ENCODE measurements at places on chromosomes 12 and 14. TPM values are rescaled to one million over a fixed set of nuclear protein-coding genes. Genes with fewer than 3 reads are reported as not detected.

The SPATS2 gene
- 33.8 TPM for total RNA-seq

DNA sequence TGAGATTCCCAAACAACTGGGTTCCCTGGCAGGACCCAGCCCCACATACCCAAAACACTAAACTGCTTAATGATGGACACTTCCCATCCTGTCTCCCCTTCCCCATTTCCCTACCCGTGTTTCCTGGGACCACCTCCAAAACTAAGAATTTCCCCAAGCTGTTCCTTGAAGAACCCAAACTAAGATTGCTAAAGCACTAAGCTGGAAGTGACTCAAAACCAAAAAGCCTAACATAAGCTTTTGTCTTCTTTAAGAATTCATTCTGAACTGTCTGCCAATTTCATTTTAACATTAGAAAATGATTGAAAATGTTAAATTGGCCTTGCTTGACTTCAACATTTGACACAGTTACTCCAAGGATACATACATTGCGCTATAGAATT, 29.5 kb upstream of the STAB2 start:
- no peak for DNase-seq

- DNase-seq, result no peak
Measured at GRCh38 chr14:61961369-61961768, 199.1 kb downstream of the SNAPC1 start.

DNA sequence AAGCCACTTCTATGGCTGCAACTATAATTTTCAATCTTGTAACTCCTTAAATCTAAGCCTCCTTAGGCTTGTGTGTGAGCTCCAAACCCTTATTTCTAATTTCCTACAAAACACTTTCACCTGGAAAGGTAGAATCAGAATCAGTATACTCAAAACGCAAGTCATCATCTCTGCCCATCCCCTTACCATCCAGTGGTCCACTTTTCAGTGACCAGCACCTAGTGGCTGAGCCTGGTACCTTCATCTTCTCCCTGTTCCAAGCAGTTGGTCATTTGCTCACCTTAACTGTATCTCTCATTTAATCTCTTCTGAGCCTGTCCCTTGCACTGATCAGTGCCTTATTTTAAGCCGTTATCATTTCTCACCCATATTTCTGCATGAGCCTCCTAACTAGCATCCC, 107.9 kb downstream of the PPM1H start:
- DNase-seq, result no peak

DNA sequence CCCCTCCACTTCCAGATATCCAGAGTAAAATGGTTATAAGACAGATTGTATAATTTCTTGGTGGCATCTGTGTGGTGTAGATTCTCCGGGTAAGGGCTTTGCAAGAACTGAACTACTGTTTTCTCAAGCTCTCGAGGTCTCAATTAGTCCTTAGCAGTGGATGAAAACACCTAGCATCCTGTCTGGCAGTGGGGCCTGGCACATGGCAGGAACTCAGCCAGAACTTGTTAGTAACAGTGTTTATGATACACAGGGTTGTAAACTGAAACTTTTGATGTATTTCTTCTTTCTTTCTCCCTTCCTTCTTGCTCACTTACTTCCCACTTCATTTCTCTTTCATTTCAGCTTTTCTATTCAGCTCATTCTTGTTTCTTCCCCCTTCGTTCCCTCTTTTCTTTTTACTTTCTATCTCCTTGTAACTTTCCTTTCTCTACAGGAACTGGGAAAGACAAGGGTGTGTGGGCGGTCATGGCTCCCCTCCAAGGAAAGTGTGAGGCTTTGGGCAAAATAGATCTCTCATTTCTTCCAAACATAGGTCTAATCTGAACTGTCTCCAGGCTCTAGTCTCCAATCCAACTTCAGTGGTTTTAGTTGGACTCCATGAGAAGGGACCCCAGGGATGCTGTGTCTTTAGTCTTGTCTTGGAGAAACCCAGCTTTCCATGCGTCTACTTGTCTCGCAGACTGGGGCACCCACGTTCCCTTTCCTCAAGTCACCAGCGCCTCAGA, 159.7 kb downstream of the PAH start:
- DNase-seq, result peak; percentile 26

- peak; percentile 20 for DNase-seq
Measured at GRCh38 chr12:2052826-2053678, at the start of gene CACNA1C. CACNA1C (plus strand) TSS chr12:2052987; CDS start chr12:2053563, 576 bp downstream.

Measured in thyroid gland (tissue), 4 donors.